ENCODE measurements at places on chromosomes 7 and 10.

- DNase-seq = no peak
Observed at GRCh38 chr10:102612964-102613275, 31.4 kb upstream of the TRIM8 start.

GRCh38 chr7:151699928-151700319 is 177.0 kb downstream of the PRKAG2 start:
- no peak for DNase-seq

DNA sequence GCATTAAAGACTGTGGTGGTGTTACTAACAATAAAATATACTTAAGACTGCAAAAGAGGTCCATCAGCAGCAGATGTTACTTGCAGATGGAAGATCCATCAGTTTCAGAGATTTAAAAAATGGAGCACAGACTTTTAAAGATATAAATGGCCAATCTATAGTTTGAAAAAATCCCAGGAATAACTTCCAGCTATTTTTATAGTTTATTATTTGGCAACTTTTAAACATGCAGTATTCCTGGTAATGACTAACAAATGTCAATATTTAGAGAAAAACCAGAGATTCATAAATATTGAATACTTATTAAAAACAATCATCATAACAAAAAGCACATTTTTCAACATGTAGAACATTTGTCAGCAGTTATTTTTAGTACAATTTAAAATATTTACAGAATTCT is 30.7 kb downstream of the RTKN2 start:
- DNase-seq = no peak

GRCh38 chr10:91210435-91210834 is 10.0 kb upstream of the PCGF5 start:
- no peak for DNase-seq

DNA sequence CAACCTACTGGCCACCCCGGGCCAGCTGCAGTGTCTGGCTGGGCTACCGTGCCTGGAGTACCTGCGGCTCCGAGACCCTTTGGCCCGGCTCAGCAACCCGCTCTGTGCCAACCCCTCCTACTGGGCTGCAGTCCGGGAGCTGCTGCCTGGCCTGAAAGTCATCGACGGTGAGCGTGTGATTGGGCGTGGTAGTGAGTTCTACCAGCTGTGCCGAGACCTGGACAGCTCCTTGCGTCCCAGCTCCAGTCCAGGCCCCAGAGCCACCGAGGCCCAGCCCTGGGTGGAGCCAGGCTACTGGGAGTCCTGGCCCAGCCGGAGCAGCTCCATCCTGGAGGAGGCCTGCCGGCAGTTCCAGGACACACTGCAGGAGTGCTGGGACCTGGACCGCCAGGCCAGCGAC is 4.2 kb downstream of the RARRES2 start:
- no peak for DNase-seq

DNA sequence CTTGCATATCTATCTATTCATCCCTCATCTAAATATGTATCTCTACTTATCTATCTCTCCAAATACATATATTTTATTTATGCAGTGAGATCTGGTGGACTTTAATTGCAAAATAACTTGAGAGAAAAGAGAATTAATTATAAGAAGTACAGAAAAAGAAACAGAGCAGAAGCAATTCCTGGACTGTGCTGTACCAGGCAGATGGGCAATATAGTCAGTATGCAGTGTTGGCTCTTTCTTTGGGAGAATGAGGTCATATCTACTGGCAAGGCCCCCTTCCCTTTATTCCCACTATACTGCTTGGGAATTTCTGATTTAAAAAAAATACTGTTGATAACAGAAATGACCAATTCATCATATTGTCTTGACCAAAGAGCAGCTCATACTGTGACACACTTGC is 49.0 kb upstream of the TOMM7 start:
- DNase-seq = no peak

Measured in HAP-1 (cell line).